ENCODE measurements at places on chromosomes 1 and 21.

DNA sequence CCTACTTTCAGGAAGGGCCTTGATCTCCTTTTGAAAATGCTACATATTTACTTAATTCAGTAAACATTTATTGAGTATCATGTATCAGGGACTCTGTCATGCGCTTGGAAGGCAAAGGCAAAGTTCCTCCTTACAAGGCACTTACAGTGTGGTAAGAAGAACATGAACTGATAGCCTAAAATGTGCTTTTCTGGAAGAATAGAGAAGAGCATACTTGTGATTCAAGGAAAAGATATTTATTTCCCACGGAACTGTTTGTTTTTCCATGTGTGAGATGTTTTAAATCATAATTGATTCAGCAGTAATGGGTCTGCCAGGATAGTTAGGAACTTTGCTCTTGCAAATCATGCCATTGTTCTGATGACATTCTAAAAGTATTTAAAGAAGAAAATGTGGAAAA lies 110.1 kb upstream of the ZNHIT6 start:
- no peak for DNase-seq

GRCh38 chr1:227996187-227996950 lies 10.4 kb upstream of the WNT3A start:
- no peak for DNase-seq

DNA sequence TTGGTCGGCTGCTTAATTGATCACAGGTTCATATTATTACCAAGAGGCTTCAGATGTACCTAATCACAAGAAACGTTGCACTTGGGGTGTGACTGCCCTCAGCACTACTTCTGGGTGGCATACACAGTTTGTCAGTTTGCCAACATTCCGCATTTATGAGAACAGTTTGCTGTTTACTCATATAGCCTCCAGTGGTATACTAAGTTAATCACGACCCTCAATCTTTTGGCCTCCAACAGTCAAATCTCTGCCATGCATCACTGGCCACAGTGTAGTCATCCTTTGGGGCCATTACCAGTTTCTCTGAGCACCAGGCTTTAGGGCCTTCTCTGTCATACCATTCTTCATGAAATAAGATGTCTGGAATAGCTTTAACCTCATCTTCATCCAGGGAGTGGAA lies 62.8 kb upstream of the BCL9 start:
- DNase-seq, result no peak

GRCh38 chr1:30879126-30879786 lies 29.3 kb downstream of the SDC3 start:
- DNase-seq, result no peak

DNA sequence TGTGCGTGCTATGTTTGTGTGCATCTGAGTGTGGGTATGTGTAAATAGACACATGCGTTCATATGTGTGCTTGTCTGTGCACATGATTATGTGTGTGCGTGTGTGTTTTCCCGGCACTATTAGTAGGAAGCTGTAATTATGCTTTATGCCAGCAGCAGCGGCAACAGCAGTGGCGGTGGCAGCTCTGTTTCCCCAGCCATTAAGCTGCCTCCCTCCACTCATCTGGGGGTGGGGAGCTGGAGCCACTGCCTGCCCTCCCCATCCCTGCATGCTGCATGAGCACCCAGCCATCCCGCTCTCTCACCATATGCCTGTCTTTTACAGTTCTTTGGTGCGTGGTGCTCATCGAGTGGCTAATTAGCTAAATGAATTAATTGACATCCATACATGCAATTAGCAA lies 30.5 kb upstream of the ACOT11 start:
- DNase-seq, result no peak

DNA sequence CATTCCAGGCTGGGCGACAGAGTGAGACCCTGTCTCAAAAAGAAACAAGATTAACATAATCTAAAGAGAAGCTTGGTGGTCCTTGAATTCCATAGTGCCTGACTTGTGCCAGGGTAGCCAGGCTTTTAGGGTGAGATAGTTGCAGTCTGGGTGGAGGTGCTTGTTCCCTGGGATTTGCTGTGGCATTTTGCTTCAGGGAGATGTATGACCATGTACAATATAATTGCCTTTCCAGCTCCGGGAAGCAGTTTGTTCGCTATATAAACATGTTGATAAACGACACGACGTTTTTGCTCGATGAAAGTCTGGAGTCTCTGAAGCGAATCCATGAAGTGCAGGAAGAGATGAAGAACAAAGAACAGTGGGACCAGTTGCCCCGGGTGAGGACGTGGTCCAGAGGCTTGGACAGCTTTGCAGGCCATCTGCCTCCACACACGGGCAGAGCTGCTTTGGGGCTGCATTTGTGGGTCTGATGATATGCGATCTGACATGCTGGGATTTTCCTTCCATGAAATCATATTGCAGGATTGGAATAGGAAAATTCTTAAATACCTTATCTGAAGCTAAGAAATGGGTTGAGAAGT lies 49.4 kb upstream of the KIF1B start:
- DNase-seq, result no peak

DNA sequence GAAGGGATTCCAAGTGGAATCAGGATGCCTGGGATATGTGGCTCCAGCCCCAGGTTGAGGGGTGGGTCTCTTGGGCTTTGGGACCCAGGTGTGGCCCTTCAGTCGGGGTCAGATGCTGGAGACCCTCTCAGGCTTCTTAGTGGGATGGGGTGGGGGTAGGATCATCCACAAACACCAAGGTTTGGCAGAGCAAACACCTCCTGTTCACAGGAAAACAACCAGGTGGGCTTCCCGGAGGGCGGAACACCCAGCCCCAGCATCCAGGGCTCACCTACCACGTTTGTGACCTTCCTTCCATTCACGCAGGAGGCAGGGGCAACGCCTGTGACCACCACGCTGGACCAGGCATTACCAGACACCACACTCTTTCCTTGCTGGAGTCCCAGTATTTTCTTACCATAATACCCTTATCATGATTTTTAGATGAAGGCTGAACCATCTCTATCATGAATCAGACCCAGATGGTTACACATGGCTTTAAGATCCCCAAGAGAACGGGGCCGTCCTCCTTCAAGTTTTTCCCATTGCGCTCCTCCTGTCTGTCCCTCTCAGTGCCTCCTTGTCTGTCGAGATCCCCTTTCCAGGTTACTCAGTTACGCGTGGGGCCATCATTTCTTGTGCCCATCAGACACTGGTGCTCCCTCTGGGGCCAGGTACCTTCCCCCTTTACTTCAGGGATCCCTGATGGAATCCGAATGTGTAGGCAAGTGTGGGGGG lies 428.2 kb downstream of the NPHP4 start:
- DNase-seq, result no peak

GRCh38 chr1:3174487-3175247 lies 105.7 kb downstream of the PRDM16 start:
- DNase-seq, result no peak

- DNase-seq, result peak; percentile 88
These were observed at the start of gene TNFRSF9 for GRCh38 chr1:7940745-7941436. TNFRSF9 (minus strand) TSS chr1:7940839; CDS start chr1:7939994, 845 bp downstream.

- DNase-seq, result no peak
These were observed 19.1 kb downstream of the SIM2 start for GRCh38 chr21:36717976-36718375.

DNA sequence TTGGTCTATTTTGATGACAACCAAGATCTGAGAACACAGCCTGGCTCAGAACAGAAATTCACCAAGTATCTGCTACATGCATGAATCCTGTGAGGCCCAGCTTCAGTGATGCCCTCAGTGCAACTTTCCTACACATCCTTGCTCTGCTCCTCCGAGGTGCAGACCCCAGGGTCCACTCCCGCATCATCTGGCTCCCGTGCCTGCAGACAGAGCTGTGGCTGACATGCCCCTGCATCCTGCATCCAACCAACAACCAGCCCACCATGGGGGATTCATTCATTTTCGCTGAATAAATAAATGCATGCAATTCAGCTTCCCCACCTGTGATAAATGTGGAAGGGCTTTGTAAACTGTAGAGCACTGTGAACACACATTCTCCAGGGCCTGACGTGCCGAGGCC lies 112.3 kb downstream of the GLIS1 start:
- no peak for DNase-seq

GRCh38 chr1:184696403-184696802 lies 58.3 kb downstream of the EDEM3 start:
- DNase-seq, result no peak

- no peak for DNase-seq
These were observed 27.8 kb upstream of the TINAGL1 start for GRCh38 chr1:31548534-31548906.

GRCh38 chr1:222251847-222252246 lies 296.1 kb downstream of the HHIPL2 start:
- no peak for DNase-seq

DNA sequence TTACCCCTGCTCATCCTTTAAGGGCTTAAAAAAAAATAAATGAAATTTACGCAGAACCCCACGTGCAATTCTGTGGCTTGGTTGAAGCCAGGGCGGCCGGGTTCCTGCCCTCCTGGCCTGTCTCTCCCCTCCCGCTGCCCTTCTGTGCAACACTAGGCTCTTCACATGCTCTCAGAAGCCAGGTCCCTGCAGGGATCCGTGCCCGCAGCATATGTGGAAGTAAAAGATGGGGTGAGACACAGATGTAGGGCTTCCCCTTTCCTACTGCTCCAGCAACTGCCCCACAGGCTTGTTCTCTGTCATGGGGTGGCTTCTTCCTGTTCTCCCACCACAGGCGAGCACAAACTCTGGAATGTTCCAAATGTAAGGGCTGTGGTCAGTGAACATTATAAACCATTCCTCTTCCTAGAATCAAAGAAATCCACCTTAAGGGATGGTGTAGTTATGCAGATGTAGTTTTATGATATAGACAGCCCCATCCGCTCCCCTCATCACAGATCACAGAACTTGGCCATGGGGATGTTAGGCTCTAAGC lies 535.4 kb downstream of the KIF26B start:
- no peak for DNase-seq

DNA sequence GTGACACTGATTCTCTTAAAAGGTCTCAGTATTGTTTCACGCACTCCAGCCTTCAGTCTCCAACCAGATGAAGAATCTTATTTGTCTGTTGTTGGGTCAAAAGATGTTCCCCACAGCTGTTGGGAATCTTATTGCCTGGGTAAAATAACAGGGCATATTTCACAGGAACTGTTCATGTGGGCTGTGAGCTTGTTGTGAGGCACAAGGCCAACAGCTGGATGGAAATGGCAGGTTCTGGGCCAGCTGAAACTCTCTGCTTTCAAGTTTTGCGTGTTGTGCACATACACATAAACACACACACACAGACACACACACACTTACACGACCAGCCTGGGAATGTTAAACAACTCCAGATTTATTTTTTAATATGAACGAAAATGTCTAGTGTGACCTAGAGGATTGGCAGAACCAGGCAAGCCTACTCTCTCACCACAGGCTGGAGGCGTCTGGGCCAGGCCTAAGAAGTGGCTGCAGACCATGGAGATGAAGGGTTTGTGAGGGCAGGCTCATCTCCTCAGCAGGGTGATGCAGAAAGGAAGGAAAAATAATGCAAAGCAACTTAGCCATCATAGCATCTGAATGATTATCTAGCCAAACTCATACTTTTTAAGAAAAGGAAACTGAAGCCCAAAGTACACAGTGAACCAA lies 357.0 kb downstream of the TTLL7 start:
- DNase-seq, result no peak
